ENCODE measurements at places on chromosomes 11 and 22.

GRCh38 chr11:121067026-121067425 lies 34.0 kb upstream of the TECTA start:
- DNase-seq: no peak

- no peak for DNase-seq
These were observed 45.2 kb downstream of the CTSC start for GRCh38 chr11:88292171-88292843.

- DNase-seq: no peak
These were observed 102.7 kb downstream of the NECTIN1 start for GRCh38 chr11:119626197-119626841.

DNA sequence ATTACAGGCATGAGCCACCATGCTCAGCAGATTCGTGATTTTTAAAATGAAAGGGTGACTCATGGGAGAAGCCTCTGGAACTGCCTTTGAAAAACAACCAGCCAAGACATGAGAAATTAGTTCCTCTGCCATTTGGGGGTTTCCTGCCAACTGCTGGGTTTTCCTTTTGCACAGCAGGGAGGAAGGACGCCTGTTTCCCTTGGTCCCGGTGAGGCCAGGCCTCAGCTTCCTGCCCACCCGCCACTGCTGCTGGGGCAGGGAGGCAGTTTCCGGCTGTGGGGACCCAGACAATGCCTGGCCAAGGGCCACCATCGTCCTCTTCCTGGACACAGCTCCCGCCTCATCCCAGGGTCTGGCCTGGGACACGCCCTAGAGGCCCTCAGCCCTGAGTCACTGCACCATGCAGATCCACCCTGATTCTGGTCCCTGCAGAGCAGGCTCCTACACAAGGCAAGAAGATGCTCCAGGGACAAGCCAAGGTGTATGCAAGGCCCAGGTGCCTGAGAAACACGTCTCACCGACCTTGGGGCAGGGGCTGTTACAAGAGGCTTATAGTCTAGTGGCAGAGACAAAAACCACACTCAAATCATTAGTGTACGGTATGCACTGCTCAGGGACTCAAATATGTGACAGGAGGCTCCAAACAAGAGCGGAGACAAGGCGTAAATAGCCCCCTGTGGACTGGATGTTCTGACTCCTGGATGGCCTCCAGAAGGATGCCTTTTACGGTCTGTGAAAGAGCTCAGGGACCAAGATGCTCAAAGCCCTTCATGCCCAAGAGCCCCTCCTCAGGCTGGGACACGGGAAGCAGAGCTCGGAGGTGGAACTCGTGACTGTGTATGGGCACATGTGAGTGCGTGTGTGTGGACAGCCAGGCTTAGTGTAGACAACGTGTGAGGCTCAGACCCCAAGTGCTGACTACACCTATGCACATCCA lies 10.0 kb downstream of the PPM1F start:
- DNase-seq: peak; percentile 59

Measured in non-pigmented ciliary epithelial cell (primary cell).